ENCODE measurements at places on chromosomes 12 and 14.

GRCh38 chr14:105842105-105842504, 315.7 kb downstream of the TMEM121 start:
- DNase-seq = no peak

GRCh38 chr14:35730871-35731270, 78.2 kb downstream of the RALGAPA1 start:
- no peak for DNase-seq

DNA sequence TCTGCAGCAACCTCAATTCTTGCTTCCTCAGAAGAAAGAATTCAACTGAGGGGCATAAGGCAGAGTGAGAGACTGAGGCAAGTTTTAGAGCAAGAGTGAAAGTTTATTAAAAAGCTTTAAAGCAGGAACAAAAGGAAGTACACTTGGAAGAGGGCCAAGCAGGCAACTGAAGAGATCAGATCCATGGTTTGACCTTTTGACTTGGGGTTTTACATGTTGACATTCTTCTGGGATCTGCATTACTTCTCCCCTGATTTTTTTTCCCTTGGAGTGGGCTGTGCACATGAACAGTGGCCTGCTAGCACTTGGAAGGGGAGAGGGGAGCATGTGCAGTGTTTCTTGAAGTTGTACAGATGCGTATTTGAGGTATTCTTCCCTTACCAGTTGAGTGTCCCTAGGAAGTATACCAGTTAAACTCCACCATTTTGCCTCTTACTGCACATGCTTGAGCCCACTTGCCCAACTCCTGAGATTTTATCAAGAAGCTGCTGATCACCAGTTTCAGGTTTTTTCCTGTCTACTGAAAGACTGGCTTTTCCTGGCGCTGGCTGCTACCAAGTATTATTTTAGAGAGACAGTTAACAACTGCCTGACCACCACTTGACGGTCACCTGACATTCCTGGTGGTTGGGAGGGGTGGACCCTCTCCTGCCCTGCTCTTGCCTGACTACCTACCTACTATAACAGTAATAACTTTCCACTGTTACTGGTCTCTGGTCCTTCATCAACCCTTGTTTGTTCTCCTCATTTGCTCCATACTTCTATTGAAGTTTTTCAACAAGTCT, 26.0 kb upstream of the TMTC2 start:
- no peak for DNase-seq

GRCh38 chr12:96534339-96534738, 45.0 kb downstream of the CFAP54 start:
- no peak for DNase-seq

GRCh38 chr12:53600490-53601295, 25.5 kb downstream of the ATF7 start:
- no peak for DNase-seq

DNA sequence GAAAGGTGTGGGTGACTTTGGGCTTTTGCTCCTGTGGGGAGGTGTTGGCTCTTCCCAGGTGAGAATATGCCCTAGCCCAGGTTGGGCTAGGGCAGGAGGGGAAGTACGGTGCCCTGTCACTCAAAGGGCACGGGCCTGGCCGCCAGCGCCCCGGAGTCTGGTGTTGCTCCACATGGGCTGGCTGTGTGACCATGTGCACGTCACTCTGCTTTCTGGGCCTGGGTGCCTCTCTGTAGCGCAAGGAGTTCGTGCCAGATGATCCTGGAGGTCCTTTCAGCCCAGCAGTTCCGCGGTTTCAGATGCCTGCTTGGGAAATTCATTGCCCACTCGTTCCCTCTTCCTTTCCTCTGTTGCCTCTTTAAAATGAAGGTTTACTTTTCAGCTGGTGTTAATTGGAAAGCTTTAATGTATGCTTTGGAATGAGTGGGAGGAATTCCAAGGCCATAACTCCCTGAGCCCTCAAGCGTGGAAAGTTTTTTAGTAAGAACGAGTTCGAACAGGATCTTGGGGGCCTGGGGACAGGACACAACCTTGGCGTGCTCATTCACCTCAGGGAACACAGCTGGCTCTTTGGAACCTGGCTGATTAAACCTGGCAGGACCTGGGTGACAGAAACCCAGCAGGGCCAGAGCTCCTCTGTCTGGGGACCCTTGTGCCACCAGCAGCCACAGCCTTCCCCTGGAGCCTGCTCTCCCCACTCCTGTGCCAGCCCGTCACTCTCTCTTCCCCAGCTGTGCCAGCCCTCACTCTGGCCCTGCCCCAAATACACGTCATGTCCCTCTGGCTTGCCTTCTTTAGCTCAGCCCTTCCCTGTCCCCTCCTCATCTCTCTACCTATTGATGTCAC, 42.8 kb downstream of the TSPAN9 start:
- DNase-seq = no peak

GRCh38 chr12:114700392-114701103, 16.6 kb upstream of the TBX3 start:
- no peak for DNase-seq

DNA sequence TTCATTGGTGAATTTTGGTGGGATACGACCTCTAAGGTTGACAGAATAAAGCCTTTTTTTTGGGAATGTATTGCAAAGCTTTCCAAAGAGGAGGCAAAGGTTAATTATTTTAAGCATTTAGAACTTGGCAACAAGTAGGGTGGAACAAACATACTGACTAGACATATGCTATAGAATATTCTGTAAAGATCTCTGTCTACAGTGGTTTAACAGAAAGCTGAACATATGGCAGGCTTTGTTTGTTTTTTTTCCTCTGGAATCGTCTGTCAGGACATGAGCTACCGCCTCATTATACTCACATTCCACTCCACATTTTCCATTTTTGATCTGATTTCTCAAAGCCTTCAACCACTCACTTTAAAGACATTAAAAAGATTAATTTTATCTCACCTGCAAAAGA, 153.4 kb upstream of the PELI2 start:
- no peak for DNase-seq

- no peak for DNase-seq
Observed at GRCh38 chr14:104931304-104931770, 6.7 kb downstream of the PLD4 start.

- DNase-seq = no peak
Observed at GRCh38 chr12:53128780-53129569, 25.7 kb downstream of the SOAT2 start.

DNA sequence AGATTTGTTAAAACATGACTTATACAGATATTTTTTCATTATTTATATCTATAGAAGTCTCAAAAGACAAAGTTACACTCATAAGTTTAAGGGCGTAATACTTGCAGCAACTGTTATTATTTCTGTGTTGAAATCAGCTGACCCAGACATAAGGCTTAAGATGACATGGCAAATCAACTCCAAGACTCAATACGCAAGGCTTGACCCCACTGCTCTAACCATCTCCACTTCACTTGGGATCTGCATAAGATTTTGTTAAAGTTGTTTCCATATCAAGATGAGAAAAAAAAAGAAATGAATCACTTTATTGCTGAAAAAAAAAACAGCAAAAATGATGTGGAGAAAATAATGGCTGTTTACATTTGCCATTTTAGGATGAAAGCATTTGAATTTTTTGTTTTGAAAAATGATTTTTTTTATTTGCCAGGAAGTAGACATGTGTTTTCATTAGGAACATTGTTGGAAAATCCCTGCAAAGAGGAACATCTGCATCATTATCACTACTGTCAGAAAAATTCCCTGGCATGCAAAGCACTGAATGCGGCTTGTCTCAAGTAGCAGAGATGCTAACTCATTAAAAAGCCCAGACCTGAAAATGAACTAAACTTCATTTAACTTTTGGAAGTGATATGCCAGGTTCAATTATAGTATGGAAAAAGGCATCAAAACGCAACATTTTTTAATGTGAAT, 73.5 kb downstream of the LIN7A start:
- DNase-seq = peak; percentile 65

- no peak for DNase-seq
Observed at GRCh38 chr14:74527736-74528280, 34.2 kb downstream of the ISCA2 start.

GRCh38 chr14:99264691-99265450, 7.1 kb downstream of the BCL11B start:
- no peak for DNase-seq

DNA sequence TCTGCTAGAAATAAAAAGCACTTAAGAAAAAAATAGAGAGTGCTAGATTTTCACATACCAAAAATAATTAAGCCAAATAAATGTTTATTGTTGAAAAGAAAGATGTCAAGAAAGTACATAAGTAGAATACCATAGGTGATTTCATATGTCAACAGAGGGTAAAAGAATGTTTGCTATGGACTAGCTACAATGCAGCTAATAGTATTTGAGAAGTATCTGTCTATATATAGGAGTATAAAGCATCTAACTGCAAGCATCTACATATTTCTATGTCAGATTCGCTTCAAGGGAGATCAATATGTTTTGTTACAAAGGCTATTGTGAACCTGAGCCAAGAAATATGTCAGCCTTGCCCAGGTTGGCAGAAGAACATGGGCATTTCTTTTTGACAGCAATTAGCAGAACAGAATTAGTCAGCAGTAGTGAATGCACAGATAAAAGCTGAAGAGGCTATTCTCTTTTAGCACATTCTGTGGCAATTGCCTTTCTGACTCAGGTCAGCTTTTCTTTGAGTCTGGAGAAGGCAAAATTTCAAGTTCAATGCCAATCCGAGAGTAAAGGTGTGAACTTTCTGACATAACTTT, 140.1 kb downstream of the ALG10B start:
- no peak for DNase-seq

- no peak for DNase-seq
Observed at GRCh38 chr12:93713060-93713459, 35.9 kb downstream of the CRADD start.

DNA sequence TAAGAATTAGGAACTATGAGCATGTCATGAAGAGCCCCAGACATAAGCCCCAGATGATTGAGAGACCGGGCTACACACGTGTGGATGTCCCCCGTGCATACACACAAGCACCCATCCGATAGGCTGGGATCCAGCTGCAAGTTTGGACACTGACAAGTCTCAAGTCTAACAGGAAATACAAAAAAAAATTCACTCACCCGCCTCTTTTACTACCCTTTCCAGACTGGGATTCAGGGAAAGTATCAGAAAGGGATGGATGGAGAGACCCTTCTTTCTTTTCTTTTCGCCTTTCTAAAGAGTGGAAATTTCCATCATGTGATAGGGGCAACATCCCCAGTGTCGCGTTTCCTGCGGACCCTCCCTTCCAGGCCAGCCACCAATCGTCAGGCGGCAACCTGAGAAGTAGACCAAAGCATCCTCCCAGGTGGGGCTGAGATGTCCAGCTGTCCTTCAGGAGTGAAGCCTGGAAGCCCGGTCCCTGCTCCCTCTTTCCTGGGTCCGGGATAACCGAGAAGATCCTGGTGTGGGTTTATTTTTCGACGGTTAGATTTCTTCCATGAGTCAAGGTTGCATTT, 6.4 kb upstream of the SLC38A4 start:
- no peak for DNase-seq

DNA sequence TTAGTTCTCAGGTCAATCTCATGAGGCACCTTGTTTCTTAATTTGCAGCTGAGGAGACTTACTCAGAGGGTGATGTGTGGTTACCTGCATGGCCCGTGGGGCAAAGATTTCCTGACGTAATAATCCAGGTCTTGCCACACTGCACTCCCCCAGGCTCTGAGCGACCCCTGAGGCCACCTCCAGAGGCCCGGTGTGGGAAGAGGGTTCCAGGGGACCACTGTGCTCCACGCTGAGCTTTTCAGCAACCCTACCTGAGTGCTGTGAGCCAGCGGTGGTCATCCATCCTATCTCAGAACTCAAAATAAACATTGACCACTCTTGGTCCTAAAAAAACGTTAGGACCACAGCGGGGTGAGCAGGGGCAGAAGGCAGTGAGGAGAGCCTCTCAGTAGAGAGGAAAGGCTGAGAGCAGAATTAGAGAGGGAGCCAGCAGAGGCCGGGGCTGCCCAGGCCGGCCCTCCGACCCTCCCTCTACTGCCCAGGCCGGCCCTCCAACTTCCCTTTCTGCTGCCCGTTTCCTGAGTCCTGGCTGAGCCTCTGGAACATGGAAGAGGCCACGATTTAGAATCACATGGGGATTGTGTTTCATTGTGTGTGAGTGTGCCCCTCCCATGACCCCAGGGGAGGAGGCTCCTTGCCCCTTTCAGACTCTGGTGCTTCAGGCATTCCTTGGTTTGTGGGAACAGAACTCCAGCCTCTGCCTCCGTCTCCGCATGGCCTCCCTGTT, 188.2 kb upstream of the DIO3 start:
- DNase-seq = no peak

DNA sequence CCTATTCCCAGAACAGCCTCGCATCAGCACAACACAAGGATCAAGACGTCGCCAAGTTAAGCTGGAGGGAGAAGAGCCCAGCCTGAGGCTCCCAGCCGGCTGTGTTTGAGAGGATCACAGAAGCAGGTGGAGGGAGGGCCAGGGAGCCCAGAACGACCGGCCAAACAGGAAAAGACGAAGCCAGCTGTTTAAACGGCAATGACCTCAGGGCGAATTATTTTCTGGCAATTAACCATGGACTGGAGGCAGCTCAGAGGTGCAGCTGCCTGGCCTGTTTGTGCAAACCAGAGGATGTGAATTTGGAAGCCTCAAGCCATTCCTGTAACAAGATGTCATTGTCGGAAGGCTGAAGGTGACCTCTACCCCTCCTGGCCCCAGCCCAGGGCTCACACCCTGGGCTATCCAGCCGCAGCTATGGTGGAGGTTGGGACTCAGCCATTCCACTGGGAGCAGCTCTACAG, 175.8 kb upstream of the PRMT8 start:
- no peak for DNase-seq

DNA sequence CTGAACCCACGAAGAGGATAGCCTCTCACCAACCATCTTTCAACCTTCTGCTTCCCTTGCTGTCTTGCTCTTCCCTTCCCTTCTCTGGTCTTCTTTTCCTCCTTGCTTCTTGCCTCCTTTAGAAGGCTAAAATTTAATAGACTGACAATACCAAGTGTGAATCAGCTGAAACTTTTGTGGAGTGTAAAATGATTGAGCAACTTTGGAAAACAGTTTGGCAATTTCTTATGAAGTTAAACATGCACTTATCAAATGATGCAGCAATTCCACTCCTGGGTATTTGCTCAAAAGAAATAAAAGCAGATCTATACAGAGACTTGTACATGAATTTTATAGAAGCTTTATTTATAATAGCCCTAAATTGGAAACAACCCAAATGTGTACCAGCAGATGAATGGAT, 3.3 kb upstream of the KRT86 start:
- DNase-seq = no peak

DNA sequence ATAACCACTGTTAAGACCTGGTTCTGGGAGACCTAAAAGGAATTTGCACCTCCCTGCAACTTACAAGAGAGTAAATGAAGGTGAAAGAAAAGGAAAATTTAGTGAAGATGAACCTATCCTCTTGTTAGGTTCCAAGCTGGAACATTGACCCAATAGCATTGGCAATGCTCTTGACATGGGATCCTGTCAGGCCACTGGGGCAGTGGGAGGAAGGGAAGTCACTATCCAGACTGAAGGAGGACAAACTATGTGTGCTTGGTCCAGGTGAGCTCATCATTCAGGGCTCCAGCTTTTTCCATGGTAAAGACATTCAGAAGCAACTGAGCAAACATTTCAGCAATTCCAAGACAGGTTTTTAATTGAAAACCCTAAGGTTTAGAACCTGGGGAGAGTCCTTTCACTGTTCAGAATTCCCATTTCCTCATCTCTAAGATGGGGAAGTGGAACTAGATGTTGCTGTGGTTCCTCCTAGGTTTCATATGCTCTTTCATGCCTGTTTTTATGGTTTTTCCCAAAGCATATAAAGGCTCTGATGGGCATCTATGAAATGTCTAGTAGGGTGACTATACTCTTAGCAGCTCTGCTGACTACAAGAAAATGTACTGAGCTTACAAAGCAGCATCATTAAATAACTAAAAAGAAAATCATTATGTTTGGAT, 33.1 kb downstream of the MAPK1IP1L start:
- no peak for DNase-seq

- no peak for DNase-seq
Observed at GRCh38 chr14:38080696-38081095, 127.0 kb upstream of the SSTR1 start.

- no peak for DNase-seq
Observed at GRCh38 chr12:14883686-14884085, 2.0 kb downstream of the MGP start.
